Endothelial cell of umbilical vein (primary cell): ENCODE measurements at places on chromosomes 6 and 20. TPM values are rescaled to one million over a fixed set of nuclear protein-coding genes. Genes with fewer than 3 reads are reported as not detected.

DNA sequence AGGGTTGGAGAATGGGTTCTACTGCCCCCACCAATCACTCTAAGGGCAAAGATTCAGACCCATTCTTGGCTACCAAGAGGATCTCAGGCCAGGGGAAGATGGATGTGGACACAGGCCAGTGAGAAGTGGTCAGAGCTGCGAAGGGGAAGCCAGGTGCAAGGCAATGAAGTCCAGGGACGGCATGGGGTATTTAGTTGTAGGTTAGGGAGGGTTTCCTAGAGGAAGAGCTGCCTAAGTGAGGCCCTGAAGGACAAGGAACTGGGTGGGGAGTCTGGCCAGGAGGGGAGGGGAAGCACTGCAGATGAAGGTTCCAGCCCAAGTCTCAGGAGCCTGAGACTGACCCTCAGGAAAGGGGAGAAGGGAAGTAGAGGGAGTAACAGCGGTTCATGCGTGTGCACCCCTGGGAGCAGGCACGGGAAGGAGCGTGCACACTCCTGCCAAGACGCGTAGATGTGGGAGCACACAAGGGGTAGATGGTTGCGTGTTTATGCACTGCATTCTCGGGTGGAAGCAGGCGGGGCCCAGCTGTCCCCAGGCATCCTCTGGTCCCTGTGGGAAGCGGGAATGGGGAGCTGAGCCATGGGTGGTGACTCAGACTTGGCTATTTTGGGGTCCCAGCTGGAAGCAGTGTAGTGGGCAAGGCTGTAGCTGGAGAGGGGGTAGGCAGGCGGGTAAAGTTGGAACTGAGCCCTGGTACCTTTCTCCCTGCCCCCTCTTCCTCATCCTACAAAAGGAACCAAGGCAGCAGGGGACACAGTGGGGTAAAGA, 3.3 kb downstream of the ACTL10 start:
- H3K27me3 ChIP-seq: no peaks in the 10 kb centered on the region
- peaks cover 23% of the 10 kb centered on the region for H3K4me1 ChIP-seq
- H3K36me3 ChIP-seq: peaks cover 2% of the 10 kb centered on the region
- no peak overlapping the region for H3K4me3 ChIP-seq
- H3K27ac ChIP-seq: no peak overlapping the region

GRCh38 chr6:53696341-53696740, 30.8 kb upstream of the KLHL31 start:
- H3K4me3 ChIP-seq: no peak overlapping the region
- no peak overlapping the region for H3K27ac ChIP-seq
- no peaks in the 10 kb centered on the region for H3K4me1 ChIP-seq
- DNase-seq: no peak
- no peaks in the 10 kb centered on the region for H3K27me3 ChIP-seq

DNA sequence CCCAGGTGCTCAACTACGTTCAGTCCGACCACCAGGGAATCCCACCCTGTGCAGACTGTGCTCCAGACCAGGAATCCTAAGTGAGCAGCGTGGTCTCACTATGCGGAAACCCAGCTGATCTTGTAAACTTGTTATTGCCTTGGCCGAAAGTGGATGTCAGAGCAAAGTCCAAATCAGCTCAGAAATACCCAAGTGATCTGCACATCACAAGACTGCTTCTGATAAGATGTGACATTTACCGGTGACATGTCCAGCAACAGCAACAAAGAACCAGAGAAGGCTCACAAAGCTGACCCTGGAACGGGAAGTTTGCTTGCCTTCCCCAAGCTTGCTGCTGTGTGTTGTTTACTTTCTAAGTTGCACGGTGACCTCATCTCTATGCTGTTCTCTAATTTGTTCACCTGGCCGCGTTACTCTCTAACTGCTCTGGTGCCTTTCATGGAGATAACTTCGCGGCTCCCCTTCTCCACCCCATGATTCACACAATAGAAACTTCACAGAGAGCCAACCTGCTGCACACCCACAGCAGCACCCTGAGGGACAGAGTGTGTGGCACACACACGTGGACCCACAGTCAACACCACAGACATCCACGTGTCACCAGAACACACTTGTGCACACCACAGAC, 1.7 kb downstream of the BNIP5 start:
- no peak for DNase-seq
- H3K27ac ChIP-seq: no peak overlapping the region
- H3K36me3 ChIP-seq: no peaks in the 10 kb centered on the region

DNA sequence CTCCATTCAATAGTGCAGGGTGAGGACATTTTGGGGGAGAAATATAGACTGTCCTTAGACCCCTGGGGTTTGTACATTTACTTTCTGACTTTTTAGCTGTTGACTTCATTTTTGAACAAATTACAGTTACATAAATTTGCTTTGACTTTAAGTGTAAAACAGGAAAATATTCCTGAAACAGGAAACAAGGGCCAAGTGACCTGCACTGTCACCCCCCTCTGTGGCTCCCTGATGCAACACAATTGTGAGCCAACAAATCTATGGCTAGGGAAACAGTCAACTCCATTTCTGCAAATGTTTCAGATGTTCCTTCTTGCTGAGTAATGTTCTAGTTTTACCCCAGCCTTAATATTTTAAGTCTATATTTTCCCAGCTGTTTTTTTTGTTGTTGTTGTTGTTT, 39.8 kb downstream of the HLA-A start:
- no peak overlapping the region for H3K4me3 ChIP-seq
- peaks cover 5% of the 10 kb centered on the region for H3K4me1 ChIP-seq
- no peak overlapping the region for H3K27ac ChIP-seq
- no peak for DNase-seq
- no peaks in the 10 kb centered on the region for H3K36me3 ChIP-seq

The CPNE5 gene
- total RNA-seq: 18.8 and 32.1 TPM in 2 replicates

The SUMO4 gene
- total RNA-seq: 2.6 and 3.1 TPM in 2 replicates

DNA sequence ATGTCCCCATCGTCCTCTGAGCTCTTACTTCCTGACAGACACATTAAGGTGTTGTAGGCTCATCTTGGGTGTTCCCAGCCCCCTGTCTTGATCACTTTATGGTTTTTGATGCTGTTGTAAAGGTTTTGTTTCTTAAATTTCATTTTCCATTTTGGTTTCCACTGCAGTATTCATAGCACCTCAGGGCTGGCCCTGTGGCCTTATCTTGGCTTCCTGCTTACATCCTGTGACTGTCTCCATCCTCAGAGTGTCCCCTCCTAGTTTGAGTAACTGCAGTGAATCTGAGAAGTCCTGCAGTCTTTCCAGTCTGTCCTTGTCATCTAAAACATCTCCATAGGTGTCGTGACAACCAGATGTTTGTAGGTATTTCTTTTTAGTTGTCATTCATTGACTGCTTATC, 50.9 kb downstream of the JARID2 start:
- H3K36me3 ChIP-seq: no peaks in the 10 kb centered on the region
- peaks cover 12% of the 10 kb centered on the region for H3K4me1 ChIP-seq
- H3K4me3 ChIP-seq: no peak overlapping the region
- no peak for DNase-seq
- no peaks in the 10 kb centered on the region for H3K27me3 ChIP-seq

The LRRC1 gene
- total RNA-seq: 10.6 and 11.7 TPM in 2 replicates

- H3K4me1 ChIP-seq: peaks cover 30% of the 10 kb centered on the region
- peak overlapping the region; percentile 37 for H3K4me3 ChIP-seq
- peak overlapping the region; percentile 93 for H3K27ac ChIP-seq
- DNase-seq: no peak
These were observed 620 bp upstream of the DEK start for GRCh38 chr6:18264923-18265377.

GRCh38 chr20:24097506-24098245, 109.1 kb upstream of the GGTLC1 start:
- H3K27ac ChIP-seq: no peak overlapping the region
- no peaks in the 10 kb centered on the region for H3K36me3 ChIP-seq
- H3K4me1 ChIP-seq: peaks cover 13% of the 10 kb centered on the region
- DNase-seq: no peak

The IP6K3 gene
- total RNA-seq: not detected in 2 replicates

- H3K4me1 ChIP-seq: no peaks in the 10 kb centered on the region
- DNase-seq: no peak
- H3K36me3 ChIP-seq: no peaks in the 10 kb centered on the region
- no peaks in the 10 kb centered on the region for H3K27me3 ChIP-seq
- no peak overlapping the region for H3K27ac ChIP-seq
- H3K4me3 ChIP-seq: no peak overlapping the region
These were observed 49.7 kb downstream of the KLHL31 start for GRCh38 chr6:53615633-53616449.

GRCh38 chr6:37393381-37393929, 39.6 kb upstream of the CMTR1 start:
- H3K36me3 ChIP-seq: peaks cover 24% of the 10 kb centered on the region
- H3K27ac ChIP-seq: no peak overlapping the region
- H3K4me3 ChIP-seq: no peak overlapping the region

GRCh38 chr6:129029778-129030177, 146.8 kb downstream of the LAMA2 start:
- peaks cover 10% of the 10 kb centered on the region for H3K27me3 ChIP-seq
- no peak for DNase-seq
- H3K36me3 ChIP-seq: no peaks in the 10 kb centered on the region
- H3K4me1 ChIP-seq: no peaks in the 10 kb centered on the region
- no peak overlapping the region for H3K27ac ChIP-seq
- H3K4me3 ChIP-seq: no peak overlapping the region

DNA sequence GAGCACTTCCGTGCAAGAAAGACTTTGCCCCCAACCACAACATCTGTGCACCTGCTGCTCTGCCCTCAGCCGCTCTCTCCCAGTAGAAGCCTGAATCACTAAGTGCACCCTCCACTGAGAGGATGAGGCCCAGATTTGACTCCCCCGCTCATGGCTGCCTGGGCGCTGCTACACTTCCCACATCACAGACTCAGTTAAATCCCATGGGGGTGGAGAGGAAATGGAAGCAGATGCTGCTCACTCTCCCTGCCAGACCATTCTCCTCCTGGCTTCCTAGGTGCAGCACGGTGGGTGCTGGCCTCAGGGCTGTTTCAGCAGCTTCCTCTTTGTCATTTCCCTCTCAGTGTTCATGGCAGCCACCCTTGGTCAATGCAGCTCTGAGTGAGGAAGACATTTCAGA, 4.8 kb downstream of the CST5 start:
- no peak overlapping the region for H3K4me3 ChIP-seq
- peaks cover 2% of the 10 kb centered on the region for H3K27me3 ChIP-seq
- H3K36me3 ChIP-seq: no peaks in the 10 kb centered on the region

GRCh38 chr6:6635291-6635690, 46.8 kb downstream of the LY86 start:
- H3K27me3 ChIP-seq: no peaks in the 10 kb centered on the region
- no peak overlapping the region for H3K4me3 ChIP-seq
- H3K36me3 ChIP-seq: no peaks in the 10 kb centered on the region

- H3K27ac ChIP-seq: no peak overlapping the region
- no peaks in the 10 kb centered on the region for H3K27me3 ChIP-seq
- peaks cover 12% of the 10 kb centered on the region for H3K36me3 ChIP-seq
- no peak for DNase-seq
- no peaks in the 10 kb centered on the region for H3K4me1 ChIP-seq
- H3K4me3 ChIP-seq: no peak overlapping the region
These were observed 131.6 kb downstream of the DST start for GRCh38 chr6:56510984-56511531.

- no peaks in the 10 kb centered on the region for H3K4me1 ChIP-seq
- no peaks in the 10 kb centered on the region for H3K27me3 ChIP-seq
- H3K36me3 ChIP-seq: no peaks in the 10 kb centered on the region
- H3K27ac ChIP-seq: no peak overlapping the region
- H3K4me3 ChIP-seq: no peak overlapping the region
- DNase-seq: no peak
These were observed 541.7 kb upstream of the BTBD3 start for GRCh38 chr20:11375966-11376365.

DNA sequence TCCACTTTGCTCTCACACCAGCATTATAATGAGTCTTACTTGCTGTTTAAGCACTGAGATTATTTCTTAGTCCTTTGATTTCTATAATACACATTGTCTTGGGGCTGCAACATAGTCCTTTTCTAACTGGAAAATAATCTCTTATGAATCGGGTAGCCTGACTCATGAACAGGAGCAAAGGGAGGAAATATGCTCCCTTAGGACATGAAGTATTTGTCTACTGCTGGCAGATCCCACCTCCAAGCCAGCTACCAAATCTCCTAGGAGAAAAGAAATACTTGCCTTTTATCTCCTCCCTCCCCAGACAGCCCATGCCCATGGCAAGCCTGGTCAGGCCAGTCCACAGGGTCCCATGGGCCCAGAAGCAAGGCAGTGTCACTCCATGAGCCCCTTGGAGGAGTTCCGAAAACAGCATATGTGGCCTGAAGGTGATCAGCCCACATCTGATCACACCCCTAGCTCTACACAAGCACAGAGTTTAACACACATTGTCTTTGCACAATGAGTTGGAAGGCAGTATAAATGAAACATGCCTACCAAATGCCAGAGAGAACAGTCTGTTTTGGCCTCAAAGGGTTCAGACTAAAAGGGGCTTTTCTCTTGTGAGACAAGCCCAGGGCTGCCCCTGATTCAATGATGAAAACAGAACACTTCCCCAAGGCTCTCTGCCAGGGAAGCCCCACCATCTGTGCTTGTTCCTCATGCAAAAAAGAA, 37.1 kb upstream of the SLC4A11 start:
- peaks cover 32% of the 10 kb centered on the region for H3K36me3 ChIP-seq
- H3K4me3 ChIP-seq: no peak overlapping the region
- no peaks in the 10 kb centered on the region for H3K4me1 ChIP-seq
- no peak overlapping the region for H3K27ac ChIP-seq
- no peaks in the 10 kb centered on the region for H3K27me3 ChIP-seq

- DNase-seq: peak; percentile 89
- H3K27ac ChIP-seq: peak overlapping the region; percentile 92
- peaks cover 17% of the 10 kb centered on the region for H3K4me1 ChIP-seq
- H3K27me3 ChIP-seq: no peaks in the 10 kb centered on the region
These were observed 51.6 kb upstream of the FAM184A start for GRCh38 chr6:119129968-119130484.

DNA sequence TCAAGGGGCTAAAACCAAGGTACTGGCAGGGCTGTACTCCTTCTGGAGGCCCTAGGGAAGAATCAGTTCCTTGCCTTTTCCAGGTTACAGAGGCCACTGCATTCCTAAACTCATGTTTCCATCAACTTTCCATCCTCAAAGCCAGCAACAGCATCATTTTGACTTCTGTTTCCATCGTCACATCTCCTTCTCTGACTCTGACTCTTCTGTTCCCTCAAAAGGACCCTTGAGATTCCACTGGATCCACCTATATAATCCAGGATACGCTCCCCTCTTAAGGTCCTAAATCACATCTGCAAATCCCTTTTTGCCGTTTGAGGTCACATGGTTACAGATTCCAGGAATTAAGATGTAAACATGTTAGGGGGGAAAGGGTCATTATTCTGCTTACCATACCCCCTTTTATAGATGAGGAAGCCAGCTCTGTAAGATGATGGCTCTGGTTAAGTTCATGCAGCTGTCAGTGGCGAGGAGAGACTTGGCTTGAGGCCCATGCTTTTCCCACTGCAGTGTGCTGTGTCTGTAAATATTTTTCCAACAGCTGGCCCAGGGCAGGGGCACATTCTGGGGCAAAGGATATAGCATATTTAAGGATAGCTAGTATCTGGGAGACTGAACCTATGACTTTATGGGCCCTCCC, 114.6 kb downstream of the TNFRSF21 start:
- no peak overlapping the region for H3K27ac ChIP-seq
- no peak overlapping the region for H3K4me3 ChIP-seq
- H3K27me3 ChIP-seq: peaks cover 1% of the 10 kb centered on the region
- peak; percentile 55 for DNase-seq
- H3K4me1 ChIP-seq: no peaks in the 10 kb centered on the region

DNA sequence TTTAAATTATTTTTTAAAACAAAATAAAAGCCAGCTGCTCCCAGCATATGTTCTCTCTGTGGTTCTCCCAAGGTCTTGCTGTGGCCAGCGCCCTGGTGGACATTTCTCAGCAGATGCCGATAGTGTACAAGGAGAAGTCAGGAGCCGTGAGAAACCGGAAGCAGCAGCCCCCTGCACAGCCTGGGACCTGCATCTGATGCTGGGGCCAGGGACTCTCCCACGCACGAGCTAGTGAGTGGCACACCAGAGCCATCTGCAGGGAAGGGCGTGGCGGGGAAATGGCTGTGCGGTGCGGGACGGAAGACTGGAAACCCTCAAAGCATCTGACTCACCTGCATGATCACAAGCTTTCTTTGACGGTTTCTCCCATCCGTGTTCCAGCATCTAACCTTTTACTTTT, 16.5 kb downstream of the GFRA4 start:
- no peak overlapping the region for H3K27ac ChIP-seq
- H3K4me1 ChIP-seq: no peaks in the 10 kb centered on the region
- H3K27me3 ChIP-seq: no peaks in the 10 kb centered on the region
